IPS DF 6.9 (cell line): ENCODE measurements at places on chromosomes 2 and 18.

- DNase-seq: no peak
These were observed 25.7 kb downstream of the MEX3C start for GRCh38 chr18:51171625-51172259.

DNA sequence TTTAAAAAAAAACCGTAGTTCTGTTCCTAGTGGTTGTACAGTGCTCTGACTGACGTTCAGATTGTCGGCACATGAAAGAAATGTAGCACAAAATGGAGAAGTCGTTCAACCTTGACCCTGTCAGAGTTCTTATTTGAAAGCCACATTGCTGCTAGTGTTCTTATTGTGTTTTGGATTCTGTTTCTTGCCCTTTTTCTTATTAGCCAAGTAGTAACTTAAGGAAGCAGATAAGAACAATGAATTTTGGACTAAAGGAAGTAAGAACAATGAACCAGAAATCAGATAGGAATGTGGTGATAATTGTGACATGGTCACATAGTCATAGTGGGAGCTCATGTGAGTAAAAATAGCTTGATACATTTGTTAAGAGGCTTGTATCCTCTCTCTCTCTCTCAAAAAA is 45.9 kb downstream of the RPIA start:
- no peak for DNase-seq

GRCh38 chr2:149064365-149064841 is 25.9 kb downstream of the LYPD6B start:
- no peak for DNase-seq

- DNase-seq: no peak
These were observed 31.9 kb upstream of the CWC22 start for GRCh38 chr2:180038997-180039396.

GRCh38 chr18:75441896-75442295 is 14.4 kb upstream of the SMIM21 start:
- no peak for DNase-seq

DNA sequence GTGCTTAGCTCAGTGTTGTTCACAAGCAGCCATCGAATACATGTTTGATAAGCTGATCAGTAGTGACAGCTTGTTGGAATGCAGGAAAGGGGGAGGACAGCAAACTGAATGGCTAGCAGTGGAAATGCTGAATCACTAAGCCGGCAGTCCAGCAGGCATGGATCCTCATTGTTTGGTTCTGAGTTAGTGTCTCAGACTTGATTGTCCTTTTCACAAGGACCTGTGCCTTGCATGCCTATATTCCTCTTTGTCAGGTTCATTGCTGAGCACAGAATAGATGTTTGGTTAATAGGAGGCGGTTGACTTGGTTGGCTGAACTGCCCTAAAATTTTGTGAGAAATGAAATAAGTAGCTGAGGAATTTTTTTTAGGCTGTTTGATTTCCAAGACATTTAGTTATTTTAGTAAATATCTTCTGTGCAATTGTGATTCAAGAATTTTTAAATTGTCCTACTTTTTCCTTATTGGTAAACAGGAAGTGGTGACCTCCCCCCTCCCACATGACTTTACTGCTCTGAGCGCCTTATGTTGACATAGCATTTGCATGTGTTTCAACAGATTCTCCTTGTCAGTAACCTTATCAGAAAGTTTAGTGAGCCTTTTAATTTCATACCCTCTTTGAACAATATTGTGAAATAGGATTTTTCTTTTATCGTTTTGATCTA is 21.4 kb upstream of the STON1 start:
- DNase-seq: peak; percentile 50

GRCh38 chr2:96423291-96423690 is 81.9 kb downstream of the NEURL3 start:
- no peak for DNase-seq

GRCh38 chr2:86055314-86055713 is 50.4 kb downstream of the POLR1A start:
- no peak for DNase-seq

GRCh38 chr18:46289931-46290330 is 185.7 kb downstream of the HAUS1 start:
- DNase-seq: no peak
